ENCODE measurements at places on chromosomes 12 and 14.

DNA sequence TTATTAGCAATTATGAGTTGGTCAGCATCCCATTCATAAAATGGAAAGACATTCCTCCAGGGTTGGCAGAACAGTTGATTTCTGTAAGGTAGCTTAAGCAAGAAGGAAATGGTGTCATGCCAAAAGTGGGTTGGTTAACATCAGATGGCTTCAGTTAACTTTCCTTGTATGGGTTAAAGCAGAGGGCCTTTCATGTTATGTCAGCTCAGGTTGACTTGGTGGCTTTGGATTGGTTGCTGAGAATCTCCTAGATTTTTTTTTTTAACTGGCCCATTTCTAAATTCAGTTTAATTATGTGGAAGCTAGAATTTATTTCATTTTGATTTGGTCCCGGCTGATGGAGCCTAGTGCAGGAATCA is 87.8 kb downstream of the BBS10 start:
- peak; percentile 48 for DNase-seq

DNA sequence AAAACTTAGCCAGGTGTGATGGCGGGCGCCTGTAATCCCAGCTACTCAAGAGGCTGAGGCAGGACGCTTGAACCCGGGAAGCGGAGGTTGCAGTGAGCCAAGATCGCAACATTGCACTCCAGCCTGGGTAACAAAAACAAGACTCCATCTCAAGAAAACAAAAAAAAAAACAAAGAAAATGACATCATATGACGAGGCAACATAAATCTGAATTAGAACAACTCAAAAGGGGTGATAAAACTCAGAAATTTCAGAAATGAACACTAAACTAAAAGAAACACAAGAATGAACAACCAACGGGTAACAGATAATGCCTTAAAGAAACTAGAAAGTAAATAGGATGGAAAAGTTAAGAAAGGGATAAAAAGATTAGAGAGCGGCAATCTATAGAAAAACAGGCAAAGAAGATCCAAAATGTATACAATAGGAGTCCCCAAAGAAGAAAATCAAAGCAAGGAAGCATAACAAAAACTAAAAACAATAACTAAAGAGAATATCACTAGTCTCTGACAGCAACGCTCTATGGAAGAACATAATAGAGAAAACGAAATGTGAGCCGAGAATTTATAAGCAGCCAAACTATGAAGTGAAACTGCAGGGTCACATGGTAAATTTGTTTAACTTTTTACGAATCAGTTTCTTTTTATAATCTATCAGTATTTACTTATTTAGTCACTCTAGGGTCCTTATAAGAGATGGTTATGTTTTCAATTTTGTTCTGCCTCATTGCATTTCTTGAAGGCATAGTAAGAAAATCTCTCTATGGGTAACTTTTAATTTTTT is 45.7 kb downstream of the SPPL3 start:
- DNase-seq = no peak

- DNase-seq = no peak
These were observed 10.4 kb upstream of the SERPINA11 start for GRCh38 chr14:94462763-94463572.

GRCh38 chr12:7915661-7916403 is 20.2 kb downstream of the SLC2A3 start:
- no peak for DNase-seq

GRCh38 chr12:109871668-109872314 is 8.6 kb downstream of the GLTP start:
- DNase-seq = peak; percentile 28

DNA sequence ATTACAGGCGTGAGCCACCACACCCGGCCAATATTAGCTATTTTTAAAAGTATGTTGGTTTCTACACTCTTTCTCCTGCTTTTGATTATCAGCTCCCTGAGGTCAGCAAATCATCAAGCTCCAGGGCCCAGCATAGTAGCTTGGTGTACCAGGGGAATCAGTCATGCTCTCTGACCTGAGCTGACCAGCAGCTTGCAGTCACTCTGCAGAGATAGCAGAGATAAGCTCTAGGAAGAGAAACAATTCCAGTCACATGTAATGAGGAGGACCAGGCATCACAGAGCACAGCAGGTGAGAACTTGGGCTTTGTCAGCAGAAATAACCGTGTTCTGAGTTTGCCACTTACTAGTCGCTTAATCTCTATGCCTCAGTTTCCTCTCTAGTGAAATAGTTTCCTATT is 8.5 kb downstream of the PLEKHD1 start:
- DNase-seq = no peak

DNA sequence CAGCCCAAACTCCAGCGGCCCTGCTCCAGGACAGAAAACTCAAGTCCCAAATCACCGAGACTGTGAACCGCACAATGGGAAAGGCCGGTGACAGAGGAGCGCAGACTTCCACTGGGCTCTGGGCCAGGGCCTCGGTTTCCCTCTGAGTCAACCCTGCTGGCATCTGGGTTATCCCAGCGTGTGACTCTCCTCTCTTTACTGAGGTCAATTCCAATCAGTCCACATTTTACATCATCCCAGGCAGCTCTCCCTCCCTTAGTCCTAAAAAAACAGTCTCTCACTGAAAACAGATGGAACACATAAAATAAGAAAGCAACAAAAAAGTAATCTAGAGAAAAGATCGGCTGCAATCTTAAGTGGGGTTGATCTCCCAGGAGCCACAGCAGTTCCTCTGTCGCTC is 36.9 kb downstream of the ITPK1 start:
- peak; percentile 84 for DNase-seq

All from fibroblast of skin of right quadriceps (primary cell).